ENCODE measurements at places on chromosomes 12 and 14.

DNA sequence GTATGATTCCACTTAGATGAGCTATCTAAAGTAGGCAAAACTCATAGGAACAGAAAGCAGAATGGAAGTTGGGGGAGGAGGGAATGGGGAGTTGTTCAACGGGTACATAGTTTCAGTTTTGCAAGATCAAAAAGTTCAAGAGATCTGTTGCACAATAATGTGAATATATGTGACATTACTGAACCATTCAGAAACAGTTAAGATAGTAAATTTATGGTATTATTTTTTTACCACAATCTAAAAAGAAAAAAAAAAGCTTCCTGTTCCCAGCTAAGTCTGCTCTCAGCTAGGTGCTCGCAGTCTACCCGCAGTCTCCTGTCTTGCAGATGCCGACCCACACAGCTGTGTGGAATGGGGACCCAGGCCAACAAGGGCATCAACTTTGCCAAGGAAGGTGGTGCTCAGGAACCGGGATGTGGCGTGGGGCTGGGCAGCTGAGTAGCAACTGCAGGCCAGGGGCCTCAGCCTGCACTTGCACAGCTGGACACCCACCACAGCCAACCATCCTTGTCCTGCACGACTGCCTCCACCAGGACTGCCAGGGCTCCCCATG lies 15.3 kb upstream of the ANO6 start:
- no peak for DNase-seq

GRCh38 chr12:90757957-90758356 lies 197.0 kb downstream of the CCER1 start:
- DNase-seq, result no peak

DNA sequence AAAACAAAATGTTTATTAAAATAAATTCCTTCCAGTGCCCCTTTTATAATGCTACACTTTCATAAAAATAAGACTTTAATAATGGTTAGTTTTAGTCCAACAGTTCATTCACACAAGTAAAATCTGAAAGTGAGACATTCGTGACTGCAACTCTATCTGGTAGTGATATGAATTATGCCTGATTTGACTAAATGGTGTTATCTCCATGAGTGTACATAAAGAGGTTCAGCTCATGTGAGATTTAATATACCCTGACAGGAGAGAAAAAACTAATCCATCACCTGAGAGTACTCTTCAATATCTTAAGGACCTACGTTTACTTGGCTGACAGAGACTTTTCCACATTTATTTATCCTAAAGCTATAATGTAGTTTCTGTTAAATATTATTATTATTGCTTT lies 34.0 kb downstream of the ERO1A start:
- DNase-seq, result no peak

DNA sequence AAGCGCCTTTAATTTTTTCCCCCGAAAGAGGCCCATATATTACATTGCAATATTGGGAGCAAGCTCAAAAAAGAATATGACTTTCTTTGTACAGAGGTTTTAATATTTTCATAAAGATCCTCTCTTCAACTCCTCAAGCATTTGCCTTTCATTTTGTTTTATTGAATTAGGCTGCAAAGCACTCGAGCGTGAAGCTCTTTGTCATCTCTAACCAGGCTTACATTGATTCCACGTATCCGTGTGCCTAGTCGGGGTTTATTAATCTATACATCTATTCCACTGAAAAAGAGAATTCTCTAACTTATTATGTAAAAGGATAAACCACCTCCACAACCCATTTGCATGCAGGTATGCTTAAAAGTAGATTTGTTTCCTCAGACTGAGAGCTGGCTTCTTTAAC lies 234.8 kb upstream of the TMPO start:
- DNase-seq, result no peak

DNA sequence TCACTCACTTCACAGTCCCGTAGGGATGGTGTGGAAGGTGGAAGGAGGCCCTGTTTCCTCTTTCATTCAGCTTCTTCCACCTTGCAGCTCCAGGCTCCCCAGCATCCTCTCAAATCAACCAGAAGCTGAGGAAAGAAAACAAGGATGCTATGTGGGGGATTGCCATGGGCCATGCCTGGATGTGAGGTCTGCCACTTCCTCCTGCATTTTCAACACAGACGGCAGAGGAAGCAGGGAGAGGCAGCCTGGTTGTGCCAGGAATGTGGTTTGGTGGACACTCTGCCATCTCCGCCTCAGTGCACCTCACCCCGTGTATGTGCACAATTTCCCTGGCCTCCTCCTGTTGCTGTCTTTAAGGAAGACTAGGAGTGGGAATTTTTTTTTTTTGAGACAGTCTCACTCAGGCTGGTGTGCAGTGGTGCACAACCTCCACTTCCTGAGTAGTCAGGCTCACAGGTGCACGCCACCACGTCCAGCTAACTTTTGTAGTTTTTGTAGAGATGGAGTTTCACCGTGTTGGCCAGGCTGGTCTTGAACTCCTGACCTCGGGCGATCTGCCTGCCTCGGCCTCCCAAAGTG lies 99.2 kb downstream of the SLC15A4 start:
- no peak for DNase-seq

- DNase-seq, result no peak
These were observed 786 bp upstream of the TSFM start for GRCh38 chr12:57781801-57782200.

DNA sequence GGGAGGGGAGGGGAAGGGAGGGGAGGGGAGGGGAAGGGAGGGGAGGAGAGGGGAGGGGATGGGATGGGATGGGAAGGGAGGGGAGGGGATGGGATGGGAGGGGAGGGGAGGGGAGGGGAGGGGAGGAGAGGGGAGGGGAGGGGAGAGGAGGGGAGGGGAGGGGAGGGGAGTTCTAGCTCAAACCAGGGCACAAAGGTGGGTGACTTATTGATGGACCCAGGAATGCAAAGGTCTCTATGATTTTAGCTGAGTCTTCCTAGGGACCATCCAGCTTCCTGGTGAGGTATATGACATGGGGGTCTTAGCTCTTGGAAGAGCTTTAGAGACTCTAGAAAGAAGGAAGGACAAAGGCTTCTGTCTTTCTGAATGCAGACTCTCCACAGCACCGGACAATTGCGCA lies 42.3 kb downstream of the ANO2 start:
- no peak for DNase-seq

GRCh38 chr14:64825509-64825908 lies 54.2 kb downstream of the SPTB start:
- DNase-seq, result no peak

- no peak for DNase-seq
These were observed 11.1 kb upstream of the PSEN1 start for GRCh38 chr14:73125169-73125588.

DNA sequence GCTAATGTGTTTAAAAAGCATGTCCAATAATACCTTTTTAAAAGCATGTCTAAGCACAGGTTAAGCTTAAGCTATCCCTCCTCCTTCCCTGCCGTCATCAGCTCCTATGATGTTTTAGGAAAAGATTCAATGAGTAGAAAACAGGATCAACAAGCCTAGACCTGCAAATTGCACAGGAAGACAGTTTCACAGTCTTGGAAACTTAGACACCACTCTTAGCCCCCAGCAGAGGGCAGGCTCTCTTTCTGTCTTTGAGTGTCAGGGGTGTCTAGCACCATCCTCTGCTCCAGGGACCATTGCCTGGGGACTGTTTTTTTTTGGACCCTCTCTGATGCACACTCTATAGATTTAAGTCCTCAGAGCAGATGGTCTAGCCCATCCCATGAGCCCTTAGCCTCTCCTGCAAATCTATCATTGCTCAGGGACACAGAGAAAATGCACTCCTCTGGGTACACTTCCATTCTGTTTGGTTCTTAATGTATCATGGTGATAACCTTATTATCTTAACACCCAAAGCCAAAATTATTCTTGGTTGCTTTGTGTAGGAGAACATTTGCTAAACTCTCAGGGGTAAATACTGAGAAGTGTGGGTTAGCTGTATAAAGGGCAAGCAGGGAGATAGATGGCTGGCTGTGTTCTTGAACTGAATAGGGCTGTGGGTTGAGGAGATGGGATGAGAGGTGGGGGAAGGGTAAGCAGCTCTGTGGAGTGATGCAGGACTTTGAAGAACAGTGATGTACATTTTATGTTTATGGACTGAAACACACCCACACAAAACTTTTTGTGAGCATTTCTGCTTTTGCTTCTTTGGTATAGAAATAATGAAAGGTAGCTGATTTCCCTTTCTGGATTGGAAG lies 259.9 kb upstream of the DDHD1 start:
- DNase-seq, result no peak

DNA sequence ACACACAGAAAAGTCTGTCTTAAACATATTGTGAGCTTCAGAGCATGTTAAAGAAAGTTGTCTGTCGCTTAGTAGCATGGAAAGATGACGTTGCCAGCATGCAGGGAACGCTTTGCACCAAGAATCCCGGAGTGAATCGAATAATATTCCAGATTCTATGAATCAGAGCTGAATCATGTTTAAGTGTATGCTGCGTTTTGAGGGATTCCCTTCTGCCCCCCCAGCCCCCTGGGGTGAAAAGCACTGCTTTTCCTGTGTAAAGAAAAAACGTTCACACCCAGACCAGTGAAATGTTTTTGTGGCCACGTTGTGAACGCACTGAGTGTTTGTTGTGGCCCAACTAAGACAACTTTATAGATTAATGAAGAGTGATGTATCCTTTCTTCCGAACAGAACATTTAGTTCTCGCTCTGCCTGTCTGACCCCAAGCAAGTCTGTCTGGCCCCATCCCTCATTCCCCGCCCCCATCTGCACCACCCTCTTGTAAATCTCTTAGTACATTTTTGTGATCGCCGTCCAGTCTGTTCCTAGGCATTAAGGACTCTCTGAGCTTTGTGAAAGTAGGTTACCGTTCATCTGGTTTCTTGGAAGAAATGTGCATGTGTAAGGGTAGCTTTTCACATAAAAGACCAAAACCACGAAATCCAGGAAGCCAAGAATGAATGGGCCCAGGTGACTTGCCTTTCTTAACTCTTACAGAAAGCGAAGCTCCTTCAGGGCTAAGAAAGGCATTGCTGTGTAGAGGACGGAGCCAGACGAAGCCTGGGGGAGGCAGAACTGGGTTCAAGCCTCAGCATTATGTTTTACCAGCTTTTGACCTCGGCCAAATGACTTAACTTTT lies 103.0 kb downstream of the SAMD4A start:
- no peak for DNase-seq

GRCh38 chr12:53217051-53217930 lies 10.2 kb upstream of the ITGB7 start:
- DNase-seq, result peak; percentile 72

DNA sequence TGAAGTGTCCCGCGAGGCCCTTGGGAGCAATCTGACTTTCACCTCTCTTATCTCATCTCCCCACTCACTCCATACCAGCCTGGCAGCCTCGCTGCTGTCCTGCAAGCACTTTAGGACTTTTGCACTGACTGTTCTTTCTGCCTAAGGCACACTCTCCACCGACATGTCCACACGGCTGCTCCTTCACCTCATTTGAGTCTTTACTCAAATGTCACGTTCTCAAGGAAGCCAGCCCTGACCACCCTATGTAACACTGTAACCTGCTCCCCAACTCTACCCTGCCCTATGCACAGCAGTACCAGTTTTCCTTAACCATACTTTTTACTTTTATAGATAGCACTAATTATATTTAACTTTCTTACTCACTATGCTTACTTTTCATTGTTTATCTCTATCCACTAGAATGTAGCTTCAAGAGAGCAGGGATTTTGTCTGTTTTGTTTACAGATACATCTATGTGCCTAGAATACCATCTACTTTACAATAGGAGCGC lies 32.0 kb downstream of the PRKD1 start:
- DNase-seq, result no peak

DNA sequence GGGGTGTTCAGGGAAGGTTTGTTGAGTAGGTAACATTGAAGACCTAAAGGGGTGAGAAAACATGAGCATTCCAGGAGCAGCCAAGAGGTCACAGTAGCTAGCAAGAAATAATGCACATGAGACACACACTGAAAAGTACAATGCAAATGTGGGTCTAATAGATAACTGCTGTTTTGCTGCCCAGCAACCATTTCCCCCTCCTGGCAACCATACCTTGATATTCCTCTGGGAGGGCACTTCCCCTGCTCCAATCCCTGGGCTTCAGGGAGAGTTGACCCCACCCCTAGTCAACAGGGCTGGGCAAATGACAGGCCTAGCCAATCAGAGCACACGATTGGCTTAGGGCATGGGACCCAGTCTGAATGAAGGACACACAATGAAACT lies 8.5 kb upstream of the ACTN1 start:
- DNase-seq, result no peak

- DNase-seq, result no peak
These were observed 2.5 kb downstream of the LACRT start for GRCh38 chr12:54631988-54632728.

- no peak for DNase-seq
These were observed 182.2 kb downstream of the NOVA1 start for GRCh38 chr14:26415618-26416123.

- no peak for DNase-seq
These were observed 50.2 kb downstream of the KCNK13 start for GRCh38 chr14:90111895-90112534.

DNA sequence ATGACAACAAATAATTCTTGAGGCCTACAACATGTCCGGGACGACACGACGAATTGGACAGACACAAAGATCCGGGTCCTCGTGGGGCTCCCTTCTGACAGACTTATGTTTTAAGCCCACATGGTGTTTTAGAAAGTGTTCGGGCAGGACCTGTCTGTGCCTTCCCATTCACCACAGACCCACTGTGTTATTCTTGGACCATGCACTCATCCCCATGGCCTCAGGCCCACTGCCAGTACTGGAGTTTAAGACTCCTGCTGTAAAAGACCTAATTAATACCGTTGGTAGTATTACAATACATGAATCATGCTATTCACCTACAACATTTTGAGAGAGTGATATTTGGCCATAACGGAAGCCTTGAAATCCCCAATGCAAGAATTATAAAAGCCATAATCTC lies 20.0 kb downstream of the SLC15A4 start:
- no peak for DNase-seq

DNA sequence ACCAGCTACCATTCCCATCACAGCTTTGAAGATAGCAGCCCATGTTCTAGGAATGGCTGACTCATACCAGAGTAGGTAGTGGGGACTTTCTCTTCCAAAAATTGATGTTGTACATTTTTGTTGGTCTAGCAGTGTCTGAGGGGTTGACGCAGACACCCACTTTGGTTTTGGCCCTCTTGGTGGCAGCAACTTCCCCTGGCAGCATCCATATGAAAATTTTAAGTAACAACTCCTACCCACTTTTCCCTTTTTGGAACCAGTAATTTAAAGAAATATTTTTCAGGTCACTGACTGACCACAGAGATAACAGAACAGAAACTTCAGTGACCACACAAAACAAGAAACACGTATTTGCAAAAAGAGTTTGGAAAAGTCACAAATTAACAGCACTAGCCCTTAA lies 162.0 kb upstream of the TMCC3 start:
- no peak for DNase-seq

Data from NT2/D1 (cell line).